ENCODE measurements at places on chromosomes 6 and 20.

DNA sequence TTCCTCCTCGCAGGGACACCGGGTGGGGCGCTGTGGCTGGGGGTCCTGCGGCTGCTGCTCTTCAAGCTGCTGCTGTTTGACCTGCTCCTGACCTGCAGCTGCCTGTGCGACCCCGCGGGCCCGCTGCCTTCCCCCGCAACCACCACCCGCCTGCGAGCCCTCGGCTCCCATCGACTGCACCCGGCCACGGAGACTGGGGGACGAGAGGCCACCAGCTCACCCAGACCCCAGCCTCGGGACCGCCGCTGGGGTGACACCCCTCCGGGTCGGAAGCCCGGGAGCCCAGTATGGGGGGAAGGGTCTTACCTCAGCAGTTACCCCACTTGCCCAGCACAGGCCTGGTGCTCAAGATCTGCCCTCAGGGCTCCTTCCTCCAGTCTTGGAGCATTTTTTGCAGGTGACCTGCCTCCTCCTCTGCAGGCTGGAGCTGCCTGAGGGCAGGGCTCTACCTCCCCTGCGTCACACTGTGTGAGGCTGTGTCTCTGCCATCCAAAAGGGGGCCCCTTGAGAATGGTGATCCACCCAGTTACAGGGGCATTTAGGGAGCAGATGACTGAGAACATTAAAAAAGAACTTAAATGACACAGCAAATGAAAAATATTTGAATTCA is 3.9 kb upstream of the CNPY3 start:
- no peak for DNase-seq

- DNase-seq = no peak
Measured at GRCh38 chr6:151772446-151772845, 35.0 kb upstream of the ESR1 start.

GRCh38 chr6:145026267-145026679 is 709.0 kb downstream of the EPM2A start:
- DNase-seq = no peak

DNA sequence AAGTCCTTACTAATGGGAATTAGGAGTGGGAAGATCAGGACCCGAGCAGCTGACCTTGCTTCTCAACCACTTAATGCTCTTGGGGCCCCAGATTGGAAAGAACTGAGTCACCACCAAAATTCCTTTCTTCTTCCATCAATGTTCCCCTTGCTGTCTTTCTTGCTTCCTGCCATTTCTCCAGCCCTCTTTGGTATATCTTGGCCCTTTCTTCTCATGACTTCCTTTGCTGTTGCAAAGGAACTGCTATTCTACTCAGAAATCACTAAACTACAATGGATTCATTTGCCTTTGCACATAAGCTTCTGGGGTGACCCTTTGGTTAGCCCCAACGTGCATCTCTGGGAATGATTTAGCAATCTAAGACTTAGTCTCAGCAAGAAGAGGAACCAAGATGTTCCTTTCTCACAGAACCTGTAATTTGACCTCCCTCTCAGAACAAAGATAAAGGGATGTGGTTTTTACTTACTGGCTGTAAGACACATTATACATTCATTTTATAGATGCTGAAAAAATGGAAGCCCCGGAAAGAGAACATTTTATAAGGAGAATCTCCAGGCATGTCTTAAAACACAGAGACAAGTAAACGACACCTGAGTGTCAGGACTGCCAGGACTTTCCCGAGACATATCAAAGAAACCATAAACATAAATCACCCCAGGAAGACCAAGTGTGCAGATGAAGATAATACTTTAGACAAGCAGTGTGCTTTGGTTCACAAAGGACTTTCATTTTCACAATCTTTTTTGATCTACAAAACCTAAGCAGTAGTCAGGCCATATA is 99.0 kb upstream of the TNFAIP3 start:
- peak; percentile 12 for DNase-seq

GRCh38 chr6:53361549-53362031 is 12.8 kb upstream of the ELOVL5 start:
- DNase-seq = peak; percentile 63

All from hematopoietic multipotent progenitor cell treated with erythropoietin and hydrocortisone succinate and interleukin-3 and kit ligand, for 8 days (in vitro differentiated cells).